Left ventricle myocardium superior (tissue), 1 donor: ENCODE measurements at places on chromosomes 7 and 10. TPM values are rescaled to one million over a fixed set of nuclear protein-coding genes. Genes with fewer than 3 reads are reported as not detected.

Gene ICA1
- 51.0 TPM for total RNA-seq

Gene FLNC
- total RNA-seq = 591 TPM

Gene TMEM229A
- total RNA-seq = not detected

Gene VAX1
- total RNA-seq = not detected

Gene CFAP69
- 4.2 TPM for total RNA-seq

Gene SEMA3A
- total RNA-seq = 1.2 TPM

Gene LIPA
- total RNA-seq = 16.5 TPM
